ENCODE measurements at places on chromosomes 11 and 22. TPM values are rescaled to one million over a fixed set of nuclear protein-coding genes. Genes with fewer than 3 reads are reported as not detected.

DNA sequence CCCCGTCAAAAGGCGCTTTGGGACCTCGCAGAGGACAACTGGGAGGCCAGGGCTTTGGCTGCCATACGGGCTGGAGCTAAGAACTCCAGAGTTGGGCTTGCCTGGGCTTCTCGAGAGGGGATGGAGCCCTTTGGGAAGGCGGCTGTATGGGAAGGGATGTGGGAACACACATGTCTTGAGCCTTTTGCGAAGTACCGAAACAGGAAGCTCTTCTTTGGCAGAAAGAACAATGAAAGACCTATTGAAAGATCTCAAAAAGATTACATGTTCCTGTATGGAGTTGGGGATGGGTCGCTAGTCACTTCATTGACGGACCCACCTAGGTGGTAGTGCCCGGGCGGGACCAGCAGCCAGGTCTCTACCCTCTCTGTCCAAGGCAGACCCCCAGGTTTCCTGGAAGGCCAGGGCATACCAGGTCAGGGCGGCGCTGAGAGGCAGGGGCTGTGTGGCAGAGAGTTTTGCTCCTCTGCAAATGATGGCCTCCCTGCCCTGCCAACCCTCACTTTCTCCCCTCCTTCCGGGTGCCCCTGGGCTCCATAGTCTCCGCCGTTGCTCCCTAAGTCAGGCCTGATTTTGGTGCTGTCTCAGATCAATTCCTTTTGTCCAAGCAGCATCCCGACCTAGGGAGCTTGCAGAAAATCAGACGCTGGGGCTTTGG is 1.0 kb downstream of the ST14 start:
- no peak for DNase-seq

GRCh38 chr11:118841469-118842242 is 42.0 kb upstream of the CXCR5 start:
- no peak for DNase-seq

- DNase-seq: no peak
These were observed 60.0 kb downstream of the MYEOV start for GRCh38 chr11:69353696-69354544.

DNA sequence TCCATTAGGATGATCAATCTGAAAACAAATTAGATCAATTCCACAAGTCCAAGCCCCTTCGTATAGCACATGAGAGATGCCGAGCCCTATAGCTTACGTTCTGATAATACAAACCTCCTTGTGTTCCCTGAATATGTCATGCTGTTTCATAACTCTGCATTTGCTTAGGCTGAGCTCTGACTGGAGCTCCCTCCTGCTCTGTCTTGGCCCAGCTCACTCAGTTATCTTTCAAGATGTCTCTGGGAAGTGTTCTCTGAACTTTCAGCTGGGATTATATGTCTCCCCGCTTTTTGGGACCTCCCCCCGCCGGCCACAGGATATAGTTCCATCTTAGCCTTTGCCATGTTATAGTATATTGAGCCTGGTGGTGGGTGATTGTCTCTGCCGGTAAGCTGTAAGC is 44.0 kb downstream of the FDX1 start:
- no peak for DNase-seq

The FGF4 gene
- not detected for total RNA-seq

The PHF21B gene
- total RNA-seq: 3.9 TPM

The CARD18 gene
- not detected for total RNA-seq

The GLYATL1 gene
- total RNA-seq: 2.4 TPM

All from ureter (tissue), 1 donor.